ENCODE measurements at places on chromosomes 3 and 15.

DNA sequence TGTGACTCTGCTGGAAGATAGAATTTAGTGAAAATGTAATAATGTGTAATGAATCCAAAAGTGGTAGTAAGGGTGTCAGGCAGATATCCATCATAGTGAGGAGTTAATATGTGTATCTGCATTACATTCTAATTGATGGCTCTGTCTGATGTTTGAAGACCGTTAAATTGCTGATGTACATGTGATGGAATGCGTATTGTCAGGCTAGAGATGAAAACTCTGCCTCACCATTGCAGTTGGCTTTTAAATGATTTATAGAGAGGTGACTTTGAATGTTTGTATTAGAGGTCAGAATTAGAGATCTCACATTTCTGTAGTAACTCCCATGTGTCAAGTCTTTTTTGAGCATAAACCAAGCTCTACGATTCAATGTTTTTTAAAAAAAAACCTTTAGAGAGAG is 234.6 kb downstream of the NAALADL2 start:
- DNase-seq, result no peak

GRCh38 chr3:20225769-20226168 is 39.8 kb upstream of the SGO1 start:
- DNase-seq, result no peak

DNA sequence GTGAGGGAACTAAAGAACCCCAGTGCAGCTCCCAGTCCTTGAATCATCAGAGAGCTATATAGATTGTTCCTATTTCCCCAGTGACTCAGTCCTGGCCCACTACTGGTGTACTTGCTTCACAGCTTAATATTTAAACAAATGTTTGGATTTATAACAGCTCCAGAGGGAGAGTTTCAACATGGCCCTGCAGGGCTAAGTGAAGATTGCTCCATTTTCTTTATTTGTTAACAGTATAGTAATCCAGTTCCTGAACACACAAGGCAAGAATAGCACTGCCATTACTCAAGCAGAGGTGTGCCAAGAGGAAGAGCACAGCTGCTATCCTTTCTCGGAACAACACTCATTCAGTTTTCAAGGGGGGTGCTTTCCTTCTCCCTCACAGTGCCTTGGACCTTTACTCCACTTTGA is 6.5 kb downstream of the SQOR start:
- no peak for DNase-seq

GRCh38 chr3:179956416-179956830 is 80.3 kb downstream of the PEX5L start:
- DNase-seq, result no peak

GRCh38 chr15:94001255-94001801 is 230.0 kb upstream of the MCTP2 start:
- DNase-seq, result no peak
